ENCODE measurements at places on chromosomes 5 and 9. TPM values are rescaled to one million over a fixed set of nuclear protein-coding genes. Genes with fewer than 3 reads are reported as not detected.

- DNase-seq: no peak
These were observed 199.5 kb downstream of the MAST4 start for GRCh38 chr5:66795682-66796081.

- no peak for DNase-seq
These were observed 52.5 kb upstream of the ORM1 start for GRCh38 chr9:114270120-114270975.

The PCDHGC5 gene
- 1.2 TPM for total RNA-seq

DNA sequence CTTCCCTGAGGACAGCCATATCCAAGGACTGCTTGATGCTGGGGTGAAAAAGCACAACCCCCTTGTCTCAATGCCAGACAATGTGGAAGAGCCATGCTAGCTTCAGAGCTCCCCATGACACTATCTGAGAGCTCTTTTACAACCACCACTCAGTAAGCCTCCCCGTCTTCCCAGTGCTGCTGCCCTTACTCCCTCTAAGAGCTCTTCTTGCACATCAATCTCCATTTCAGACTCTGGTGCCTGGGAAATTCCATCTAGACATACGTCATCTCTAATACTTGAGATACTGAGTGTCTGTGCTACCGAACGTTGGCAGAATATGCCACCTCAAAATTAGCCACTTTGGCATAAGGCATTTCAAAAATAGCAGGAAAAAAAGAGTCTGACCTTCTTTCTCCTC is 94.5 kb downstream of the EDIL3 start:
- no peak for DNase-seq

DNA sequence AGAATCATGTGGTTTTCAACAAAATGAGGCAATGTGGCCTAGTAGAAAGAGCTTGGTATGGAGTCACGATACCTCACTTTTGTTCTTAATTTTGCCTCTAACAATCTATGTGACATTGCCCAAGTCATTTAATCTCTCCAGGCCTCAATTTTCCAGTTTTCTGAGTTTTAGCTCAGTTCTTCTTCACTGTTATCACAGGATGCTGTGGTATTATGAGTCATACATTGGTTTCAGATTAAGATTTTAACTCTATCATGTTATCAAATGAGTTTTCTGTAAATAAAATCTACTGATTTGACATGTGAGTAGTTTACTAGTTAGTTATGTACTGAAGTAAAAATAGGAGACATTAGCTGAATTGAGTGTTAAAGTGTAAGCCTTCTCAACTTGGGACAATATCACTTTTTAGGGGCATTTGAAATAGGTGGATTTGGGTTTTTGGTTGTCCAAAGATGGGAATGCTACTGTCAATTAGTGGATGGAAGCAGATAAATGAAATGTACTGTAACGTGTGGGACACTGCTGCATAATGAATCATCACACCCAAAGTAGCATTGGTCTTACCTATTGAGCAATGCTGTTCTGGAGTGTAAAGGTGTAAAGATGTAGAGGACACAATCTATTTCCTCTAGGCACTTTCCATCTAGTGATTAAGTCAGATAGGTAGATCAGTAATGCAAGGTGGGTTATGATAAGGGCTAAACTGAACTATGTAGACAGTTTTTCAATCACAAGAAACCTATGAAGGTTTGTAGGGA is 73.3 kb downstream of the NNT start:
- no peak for DNase-seq

GRCh38 chr9:88174324-88174723 is 36.0 kb upstream of the SPATA31C2 start:
- DNase-seq: no peak

GRCh38 chr5:68432682-68433081 is 217.1 kb downstream of the PIK3R1 start:
- no peak for DNase-seq

GRCh38 chr5:60185231-60186099 is 291.9 kb upstream of the PDE4D start:
- no peak for DNase-seq

The COL15A1 gene
- not detected for total RNA-seq

DNA sequence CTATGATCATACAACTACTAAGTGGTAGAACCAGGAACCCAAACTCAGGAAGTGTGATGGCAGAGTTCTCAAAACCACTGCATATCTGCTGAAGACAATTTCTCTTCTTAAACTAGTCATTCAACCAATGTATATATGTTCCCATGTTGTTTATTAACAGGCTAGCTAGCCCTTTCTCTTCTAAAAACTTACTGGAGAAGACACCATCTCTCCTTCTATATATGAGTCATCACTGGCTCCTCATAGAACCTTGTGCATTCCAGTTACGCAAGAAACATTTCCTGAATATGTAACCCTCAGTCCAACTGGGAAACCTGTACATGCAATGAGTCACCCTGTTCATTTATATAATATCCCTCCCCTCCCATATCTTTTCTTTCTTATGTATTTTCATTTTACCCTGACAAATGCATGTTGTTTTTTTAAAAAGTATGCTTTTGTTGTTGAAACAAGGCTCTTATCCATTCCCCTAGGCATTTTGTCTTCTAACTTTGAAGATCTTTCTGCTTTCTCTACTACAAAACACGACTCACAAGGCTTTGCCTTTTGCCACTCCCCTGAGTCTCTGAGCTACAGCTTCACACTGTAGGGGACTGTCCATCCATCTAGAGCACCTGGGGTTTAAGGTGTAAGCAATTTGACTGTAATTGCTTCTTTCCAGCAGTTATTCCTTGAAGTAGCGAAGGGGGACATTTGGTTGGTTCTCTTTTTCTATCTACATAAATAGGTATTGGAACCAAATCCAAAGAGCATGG is 119.5 kb downstream of the ANXA1 start:
- no peak for DNase-seq

The ACER2 gene
- 7.5 TPM for total RNA-seq

DNA sequence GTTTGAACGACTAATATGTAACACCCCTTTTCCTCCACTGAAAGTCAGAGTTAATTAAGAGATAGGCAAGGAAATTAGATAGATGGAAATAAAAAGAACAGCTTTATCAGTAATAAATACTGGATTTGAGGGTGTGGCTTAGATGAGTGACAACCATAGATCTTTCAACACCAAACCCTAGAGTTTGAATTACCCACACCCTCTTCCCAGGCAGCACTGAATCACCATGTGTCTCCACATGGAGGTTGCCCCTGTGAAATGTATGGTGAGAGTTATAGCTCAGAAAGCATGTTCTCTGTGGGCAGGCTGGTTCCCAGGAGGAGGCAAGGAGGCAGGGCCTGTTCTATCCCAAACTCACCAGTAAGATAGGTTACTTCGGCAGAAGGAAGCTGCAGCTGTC is 69.7 kb downstream of the TMEM174 start:
- DNase-seq: no peak

GRCh38 chr9:128382261-128382660 is 11.1 kb downstream of the URM1 start:
- no peak for DNase-seq

- no peak for DNase-seq
These were observed 114.5 kb upstream of the LMX1B start for GRCh38 chr9:126499005-126499910.

GRCh38 chr5:56147659-56148230 is 85.4 kb downstream of the ANKRD55 start:
- no peak for DNase-seq

Data from progenitor cell of endocrine pancreas (in vitro differentiated cells).